ENCODE measurements at places on chromosomes 11 and 22. TPM values are rescaled to one million over a fixed set of nuclear protein-coding genes. Genes with fewer than 3 reads are reported as not detected.

APOL5 gene
- not detected for polyA plus RNA-seq

GRCh38 chr22:50530877-50531545 lies 1.2 kb upstream of the TYMP start:
- no peaks in the 10 kb centered on the region for H3K36me3 ChIP-seq
- peak; percentile 84 for DNase-seq
- H3K4me3 ChIP-seq = peak overlapping the region; percentile 69
- peaks cover 31% of the 10 kb centered on the region for H3K4me1 ChIP-seq
- H3K27me3 ChIP-seq = no peaks in the 10 kb centered on the region

ADAMTS15 gene
- polyA plus RNA-seq = 0.68 TPM

- H3K27ac ChIP-seq = no peak overlapping the region
- no peaks in the 10 kb centered on the region for H3K36me3 ChIP-seq
- H3K4me3 ChIP-seq = no peak overlapping the region
- no peaks in the 10 kb centered on the region for H3K4me1 ChIP-seq
- H3K27me3 ChIP-seq = no peaks in the 10 kb centered on the region
- DNase-seq = no peak
Measured at GRCh38 chr11:30434901-30435300, 112.0 kb downstream of the ARL14EP start.

DNA sequence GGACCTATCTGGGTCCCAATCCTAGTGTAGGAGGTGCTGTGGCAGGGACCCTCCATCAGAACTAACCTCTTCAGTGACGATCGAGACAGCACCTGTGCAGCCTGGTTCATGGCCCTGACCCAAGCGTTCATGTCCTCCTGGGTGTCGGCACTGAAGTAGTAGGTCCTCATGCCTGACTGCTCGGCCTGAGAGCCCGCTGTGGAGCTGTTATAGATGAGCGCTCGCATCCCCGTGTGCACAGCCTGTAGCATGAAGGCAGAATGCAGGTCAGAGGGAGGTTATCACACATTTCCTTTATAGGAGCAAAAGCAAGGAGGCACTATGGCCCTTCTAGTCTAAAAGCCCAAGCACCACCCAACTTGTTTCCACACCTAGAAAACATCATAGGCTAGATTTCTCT lies 103.0 kb downstream of the C11orf58 start:
- H3K4me1 ChIP-seq = no peaks in the 10 kb centered on the region
- H3K36me3 ChIP-seq = no peaks in the 10 kb centered on the region
- no peak overlapping the region for H3K27ac ChIP-seq
- H3K27me3 ChIP-seq = no peaks in the 10 kb centered on the region

- H3K36me3 ChIP-seq = no peaks in the 10 kb centered on the region
- DNase-seq = no peak
- H3K4me3 ChIP-seq = no peak overlapping the region
- H3K27ac ChIP-seq = no peak overlapping the region
- no peaks in the 10 kb centered on the region for H3K27me3 ChIP-seq
Measured at GRCh38 chr11:70935006-70935768, 317.2 kb downstream of the SHANK2 start.

SYCE3 gene
- not detected for polyA plus RNA-seq

GRCh38 chr11:117876341-117877119 lies at the start of gene FXYD6:
Gene FXYD6 (minus strand): TSS chr11:117876658. CDS start chr11:117842776, 33,882 bp downstream.
- H3K36me3 ChIP-seq = no peaks in the 10 kb centered on the region
- no peaks in the 10 kb centered on the region for H3K4me1 ChIP-seq
- peak; percentile 35 for DNase-seq
- H3K4me3 ChIP-seq = peak within 1 kb of the TSS; percentile 6
- no peak within 1 kb of the TSS for H3K27ac ChIP-seq
- no peaks in the 10 kb centered on the region for H3K27me3 ChIP-seq

DNA sequence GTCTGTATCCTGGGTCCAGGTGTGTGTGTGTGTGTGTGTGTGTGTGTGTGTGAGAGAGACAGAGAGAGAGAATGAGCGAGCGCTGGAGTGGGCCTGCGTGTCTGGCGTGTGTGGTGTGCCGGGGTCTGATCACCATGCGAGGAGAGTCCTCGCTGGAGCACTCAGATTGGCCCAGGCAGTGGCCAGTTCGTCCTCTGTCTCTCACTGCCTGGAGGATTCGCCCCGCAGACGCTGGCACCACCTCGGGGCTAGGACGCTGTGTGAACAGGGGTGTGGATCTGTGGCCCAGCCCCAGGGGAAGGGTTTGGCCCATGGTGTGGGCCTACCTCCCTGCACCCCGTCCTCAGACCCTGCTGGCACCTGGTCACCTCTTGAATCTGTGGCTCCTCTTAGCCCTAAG lies 11.6 kb upstream of the CACNA1I start:
- H3K4me1 ChIP-seq = no peaks in the 10 kb centered on the region
- H3K27ac ChIP-seq = no peak overlapping the region
- no peak for DNase-seq
- H3K4me3 ChIP-seq = no peak overlapping the region
- H3K36me3 ChIP-seq = no peaks in the 10 kb centered on the region

SOX10 gene
- polyA plus RNA-seq = 0.73 TPM

DNA sequence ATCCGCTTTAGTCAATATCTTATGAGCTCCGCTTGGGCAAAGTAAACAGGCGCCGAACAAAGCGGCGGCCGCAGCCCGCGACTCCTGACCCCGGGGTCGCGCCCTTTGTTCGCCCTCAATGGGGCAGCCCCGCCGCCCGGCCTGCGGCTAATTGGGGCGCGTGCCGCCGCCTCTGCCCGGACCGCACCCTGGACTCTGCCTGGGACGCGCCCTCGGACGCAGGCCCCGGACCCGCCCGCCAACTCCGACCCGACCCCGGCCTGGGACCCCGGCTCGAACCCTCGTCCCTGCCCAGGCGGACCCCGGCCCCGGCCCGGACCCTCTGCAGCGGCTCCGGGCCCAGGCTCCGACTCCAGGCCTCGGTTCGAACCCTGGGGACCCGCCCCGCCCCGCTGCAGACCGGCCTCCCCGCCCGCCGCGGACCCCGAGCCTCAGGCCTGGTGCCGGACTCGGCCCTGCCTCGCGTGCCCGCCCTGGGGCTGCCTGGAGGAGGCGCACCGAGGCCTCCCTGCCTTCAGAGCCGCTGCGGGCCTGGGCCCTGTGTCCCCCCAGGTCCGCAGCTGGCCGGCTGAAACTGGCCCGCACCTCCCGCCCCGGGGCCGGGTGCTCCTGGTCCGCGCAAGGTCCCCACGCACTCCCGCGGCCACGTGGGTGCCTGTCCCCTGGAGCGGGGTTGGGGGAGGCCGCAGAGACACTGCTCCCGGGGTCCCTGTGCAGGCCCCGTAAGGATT lies 84.7 kb upstream of the WNT7B start:
- H3K4me3 ChIP-seq = no peak overlapping the region
- H3K27me3 ChIP-seq = no peaks in the 10 kb centered on the region
- H3K27ac ChIP-seq = no peak overlapping the region
- peak; percentile 51 for DNase-seq
- no peaks in the 10 kb centered on the region for H3K36me3 ChIP-seq
- peaks cover 59% of the 10 kb centered on the region for H3K4me1 ChIP-seq

DNA sequence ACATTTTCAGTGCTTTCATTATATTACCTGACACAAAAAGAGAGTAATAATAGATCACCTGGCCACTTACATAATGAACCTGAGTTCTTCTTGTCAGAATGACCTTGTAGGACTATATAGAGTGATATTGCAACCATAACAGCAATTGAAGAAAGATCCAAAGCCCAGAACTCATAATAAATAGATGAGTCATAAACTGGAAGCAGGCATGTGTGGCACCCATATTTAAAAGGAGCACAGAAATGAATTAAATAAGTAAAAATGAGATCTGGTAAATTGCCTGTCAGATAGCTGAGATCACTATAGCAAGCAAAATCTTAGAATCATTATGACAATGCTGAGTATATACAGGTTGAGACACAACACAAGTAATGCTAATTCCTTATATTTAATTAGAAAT lies 331.8 kb downstream of the AASDHPPT start:
- H3K27me3 ChIP-seq = peaks cover 2% of the 10 kb centered on the region
- H3K4me3 ChIP-seq = no peak overlapping the region
- no peak overlapping the region for H3K27ac ChIP-seq
- DNase-seq = no peak
- H3K36me3 ChIP-seq = no peaks in the 10 kb centered on the region

GRCh38 chr11:60657888-60658287 lies 41.5 kb upstream of the MS4A8 start:
- no peak for DNase-seq
- no peaks in the 10 kb centered on the region for H3K4me1 ChIP-seq
- H3K36me3 ChIP-seq = no peaks in the 10 kb centered on the region

SERHL2 gene
- 3.4 TPM for polyA plus RNA-seq

DNA sequence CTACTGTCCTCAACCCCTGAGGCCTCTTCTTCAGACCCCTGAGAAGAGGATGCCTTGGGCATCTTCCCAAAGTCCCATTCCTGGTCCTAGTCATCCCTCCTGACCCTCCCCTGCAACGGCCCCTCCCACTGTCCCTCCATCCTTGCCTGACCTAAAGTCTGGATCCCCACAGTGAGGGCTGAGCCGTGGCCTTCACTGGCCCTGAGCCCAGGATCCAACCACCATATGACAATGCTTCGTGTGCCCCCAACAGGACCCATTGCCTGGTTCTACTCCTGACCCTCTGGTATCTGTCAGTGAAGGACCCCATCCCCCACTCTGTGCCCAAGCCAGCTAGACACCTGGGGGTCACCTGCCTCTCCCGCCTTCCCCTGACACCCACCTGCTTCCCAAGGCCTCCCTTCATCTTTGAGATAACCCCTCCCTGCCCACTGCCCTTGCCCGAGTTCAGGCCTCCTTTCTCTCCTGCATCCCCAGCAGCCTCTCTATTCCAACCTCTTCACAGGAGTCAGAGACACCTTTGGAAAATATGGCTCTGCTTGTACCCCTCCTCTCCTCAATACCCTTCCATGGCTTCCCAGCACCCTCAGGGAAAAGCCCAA lies 48.0 kb downstream of the LRRC32 start:
- no peak overlapping the region for H3K4me3 ChIP-seq
- H3K27ac ChIP-seq = no peak overlapping the region
- H3K27me3 ChIP-seq = no peaks in the 10 kb centered on the region

- no peak for DNase-seq
- H3K27ac ChIP-seq = no peak overlapping the region
Measured at GRCh38 chr22:44341431-44342346, 28.9 kb upstream of the SHISAL1 start.

DNA sequence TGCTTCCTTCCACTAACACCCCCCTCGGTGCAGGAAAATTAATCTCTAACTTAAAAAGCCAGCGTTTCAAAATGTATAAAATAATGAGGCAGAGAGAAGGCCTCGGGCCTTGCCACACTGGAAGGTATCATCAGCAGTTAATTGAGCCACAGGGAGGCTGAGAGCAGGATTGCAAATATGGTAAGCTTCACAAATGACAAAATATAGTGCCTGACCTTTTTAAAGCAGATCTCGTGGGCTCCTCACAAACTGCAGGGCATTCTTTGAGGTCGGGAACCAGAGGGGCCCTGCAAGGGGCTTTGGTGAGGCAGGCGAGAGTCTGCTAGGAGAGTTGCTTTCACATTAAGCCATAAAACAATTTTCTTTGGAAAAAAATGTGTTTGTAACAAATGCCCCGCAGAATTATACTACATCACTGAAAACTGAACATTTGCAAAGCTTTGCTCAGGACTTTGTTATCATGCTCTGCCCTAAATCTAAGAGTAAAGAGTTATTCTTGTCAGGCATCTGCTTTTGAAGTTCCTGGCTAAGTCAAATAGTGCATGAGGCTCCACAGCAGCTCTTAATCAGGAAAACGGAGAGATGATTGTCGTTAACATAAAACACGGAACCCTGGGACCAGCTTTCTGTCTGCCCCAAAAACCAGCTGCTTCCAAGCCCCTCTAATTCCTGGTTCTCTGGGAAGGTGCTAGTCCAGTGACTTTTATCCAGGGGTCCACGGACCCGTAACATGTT lies 61.4 kb upstream of the SYT13 start:
- no peak overlapping the region for H3K4me3 ChIP-seq
- no peaks in the 10 kb centered on the region for H3K27me3 ChIP-seq
- H3K36me3 ChIP-seq = no peaks in the 10 kb centered on the region
- H3K4me1 ChIP-seq = no peaks in the 10 kb centered on the region
- no peak for DNase-seq

GRCh38 chr11:33227578-33228261 lies 29.5 kb upstream of the HIPK3 start:
- no peak overlapping the region for H3K27ac ChIP-seq
- H3K36me3 ChIP-seq = no peaks in the 10 kb centered on the region
- DNase-seq = no peak
- H3K4me1 ChIP-seq = no peaks in the 10 kb centered on the region

- no peaks in the 10 kb centered on the region for H3K36me3 ChIP-seq
- H3K4me3 ChIP-seq = no peak overlapping the region
- no peaks in the 10 kb centered on the region for H3K4me1 ChIP-seq
- no peak overlapping the region for H3K27ac ChIP-seq
- H3K27me3 ChIP-seq = no peaks in the 10 kb centered on the region
- no peak for DNase-seq
Measured at GRCh38 chr11:75237050-75237449, 3.5 kb upstream of the TPBGL start.

GRCh38 chr11:47258317-47258902 lies 614 bp downstream of the NR1H3 start:
- peak overlapping the region; percentile 64 for H3K27ac ChIP-seq
- peaks cover 43% of the 10 kb centered on the region for H3K4me1 ChIP-seq
- no peak overlapping the region for H3K4me3 ChIP-seq
- H3K27me3 ChIP-seq = no peaks in the 10 kb centered on the region
- no peak for DNase-seq
- no peaks in the 10 kb centered on the region for H3K36me3 ChIP-seq

GRCh38 chr11:93073508-93074280 lies 104.2 kb downstream of the MTNR1B start:
- H3K4me3 ChIP-seq = no peak overlapping the region
- H3K4me1 ChIP-seq = no peaks in the 10 kb centered on the region
- DNase-seq = no peak
- no peak overlapping the region for H3K27ac ChIP-seq
- H3K36me3 ChIP-seq = no peaks in the 10 kb centered on the region
